Globus pallidus (tissue), 1 donor: ENCODE measurements at places on chromosomes 6 and 20.

DNA sequence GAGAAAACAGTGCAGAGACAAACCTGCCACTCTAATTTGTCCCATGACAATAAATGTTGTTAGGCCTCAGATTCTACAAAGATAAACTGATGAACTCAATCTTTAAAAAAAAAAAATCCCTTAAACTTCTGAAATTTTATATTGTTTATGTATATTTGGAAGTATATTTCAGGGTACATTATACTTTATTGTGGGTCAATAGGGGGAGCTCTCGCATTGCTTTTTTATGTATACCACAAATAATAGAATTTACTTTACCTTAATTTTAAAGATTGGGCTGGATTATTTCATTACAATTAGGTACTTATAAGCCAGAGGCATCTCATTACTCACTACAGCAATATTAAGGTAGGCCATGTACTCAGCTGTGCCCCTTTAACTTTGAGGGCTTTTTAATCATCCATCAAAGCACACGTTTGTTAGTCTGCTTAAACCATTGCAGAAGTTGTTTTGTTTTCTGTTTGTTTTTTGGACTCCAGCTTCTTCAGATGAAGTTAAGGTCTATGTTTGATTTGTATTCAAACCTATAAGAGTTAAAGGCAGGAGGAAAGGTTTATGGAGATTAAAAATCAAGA is 56.3 kb upstream of the EYA4 start:
- peak; percentile 57 for DNase-seq

DNA sequence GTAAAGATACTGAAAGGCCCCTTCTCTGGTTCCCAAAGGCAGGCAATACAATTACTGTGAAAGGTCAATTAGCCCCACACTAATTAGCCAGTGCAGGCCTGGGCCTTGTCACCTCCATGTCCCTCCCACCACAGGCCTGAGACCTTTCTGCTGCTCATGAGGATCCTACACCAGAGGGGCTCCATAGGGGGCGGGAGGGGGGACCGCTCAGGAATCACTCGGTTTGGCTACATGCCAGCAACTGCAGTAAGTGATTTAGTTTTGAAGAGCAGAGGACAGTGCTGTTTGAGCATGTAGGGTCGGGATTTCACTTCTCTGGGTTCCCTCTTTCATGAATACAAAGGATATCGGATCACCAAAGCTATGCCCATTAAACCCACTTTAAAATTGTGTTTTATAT is 455.6 kb downstream of the PRKN start:
- DNase-seq, result no peak

GRCh38 chr6:91166271-91167046 is 579.6 kb upstream of the MAP3K7 start:
- no peak for DNase-seq

GRCh38 chr6:137492289-137493217 is 1.6 kb downstream of the OLIG3 start:
- no peak for DNase-seq
